Effector memory CD4-positive, alpha-beta T cell (primary cell): ENCODE measurements at places on chromosomes 7 and 10.

- DNase-seq = no peak
These were observed 39.3 kb downstream of the TMEM270 start for GRCh38 chr7:73900286-73900685.

DNA sequence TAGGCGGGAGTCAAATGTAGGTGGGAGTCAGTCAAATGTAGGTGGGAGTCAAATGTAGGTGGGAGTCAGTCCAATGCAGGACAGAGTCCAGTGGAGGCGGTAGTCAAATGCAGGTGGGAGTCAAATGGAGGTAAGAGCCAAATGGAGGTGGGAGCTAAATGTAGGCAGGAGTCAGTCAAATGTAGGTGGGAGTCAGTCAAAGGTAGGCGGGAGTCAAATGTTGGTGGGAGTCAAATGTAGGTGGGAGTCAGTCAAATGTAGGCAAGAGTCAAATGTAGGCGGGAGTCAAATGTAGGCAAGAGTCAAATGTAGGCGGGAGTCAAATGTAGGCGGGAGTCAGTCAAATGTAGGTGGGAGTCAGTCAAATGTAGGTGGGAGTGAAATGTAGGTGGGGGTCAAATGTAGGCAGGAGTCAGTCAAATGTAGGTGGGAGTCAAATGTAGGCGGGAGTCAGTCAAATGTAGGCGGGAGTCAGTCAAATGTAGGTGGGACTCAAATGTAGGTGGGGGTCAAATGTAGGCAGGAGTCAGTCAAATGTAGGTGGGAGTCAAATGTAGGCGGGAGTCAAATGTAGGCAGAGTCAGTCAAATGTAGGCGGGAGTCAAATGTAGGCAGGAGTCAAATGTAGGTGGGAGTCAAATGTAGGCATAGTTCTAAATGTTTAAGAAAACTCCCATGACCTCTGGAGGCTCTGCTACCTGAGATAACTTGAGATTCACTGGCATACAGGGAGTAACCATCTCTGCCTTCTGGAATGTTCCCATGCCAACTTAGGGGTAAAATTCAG is 30.2 kb upstream of the ZFAND2A start:
- DNase-seq = no peak

DNA sequence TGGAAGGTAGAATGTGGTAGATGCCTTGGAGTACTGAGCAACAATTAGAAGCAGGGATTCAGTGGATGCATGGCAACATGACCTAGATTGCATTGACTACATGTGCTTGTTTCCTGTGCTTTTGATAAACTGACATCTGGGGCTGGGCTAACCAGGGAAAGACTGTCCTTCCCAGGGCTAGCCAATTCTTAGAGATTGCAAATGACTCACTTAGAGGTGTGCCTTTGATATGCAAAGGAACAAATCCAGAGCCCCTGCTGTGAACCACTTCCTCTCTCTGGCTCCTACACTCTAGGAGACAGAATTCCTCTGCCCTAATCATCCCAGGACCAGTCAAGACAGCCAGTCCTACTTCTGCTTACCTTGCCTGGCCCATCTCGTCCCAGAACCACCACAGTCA is 651.5 kb downstream of the LRMDA start:
- DNase-seq = no peak

- DNase-seq = no peak
These were observed 51.7 kb downstream of the SMURF1 start for GRCh38 chr7:99092064-99092720.

GRCh38 chr10:81109200-81109752 is 571.6 kb downstream of the SH2D4B start:
- DNase-seq = no peak

DNA sequence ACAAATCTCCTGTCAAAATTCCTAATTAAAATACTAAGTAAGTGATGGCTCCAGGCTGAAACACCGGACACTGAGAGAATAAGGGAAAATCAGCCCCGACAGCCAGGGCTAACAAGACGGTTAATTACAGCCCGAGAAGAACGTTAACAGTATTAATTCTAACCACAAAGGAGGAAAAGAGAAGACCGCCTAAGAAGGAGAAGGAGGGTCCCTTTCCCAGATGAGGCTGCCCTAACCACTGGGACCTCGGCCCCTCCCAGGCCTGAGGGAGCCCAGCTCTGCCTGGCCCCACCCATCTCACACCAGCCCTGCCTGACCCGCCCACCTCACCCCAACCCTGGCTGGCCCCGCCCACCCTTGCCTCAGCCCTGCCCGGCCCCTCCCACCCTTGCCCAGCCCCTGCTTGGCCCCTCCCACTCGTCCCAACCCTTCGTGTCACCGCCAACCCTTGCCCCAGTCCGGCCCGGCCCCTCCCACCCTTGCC is 51.3 kb downstream of the PWWP2B start:
- DNase-seq = peak; percentile 40

DNA sequence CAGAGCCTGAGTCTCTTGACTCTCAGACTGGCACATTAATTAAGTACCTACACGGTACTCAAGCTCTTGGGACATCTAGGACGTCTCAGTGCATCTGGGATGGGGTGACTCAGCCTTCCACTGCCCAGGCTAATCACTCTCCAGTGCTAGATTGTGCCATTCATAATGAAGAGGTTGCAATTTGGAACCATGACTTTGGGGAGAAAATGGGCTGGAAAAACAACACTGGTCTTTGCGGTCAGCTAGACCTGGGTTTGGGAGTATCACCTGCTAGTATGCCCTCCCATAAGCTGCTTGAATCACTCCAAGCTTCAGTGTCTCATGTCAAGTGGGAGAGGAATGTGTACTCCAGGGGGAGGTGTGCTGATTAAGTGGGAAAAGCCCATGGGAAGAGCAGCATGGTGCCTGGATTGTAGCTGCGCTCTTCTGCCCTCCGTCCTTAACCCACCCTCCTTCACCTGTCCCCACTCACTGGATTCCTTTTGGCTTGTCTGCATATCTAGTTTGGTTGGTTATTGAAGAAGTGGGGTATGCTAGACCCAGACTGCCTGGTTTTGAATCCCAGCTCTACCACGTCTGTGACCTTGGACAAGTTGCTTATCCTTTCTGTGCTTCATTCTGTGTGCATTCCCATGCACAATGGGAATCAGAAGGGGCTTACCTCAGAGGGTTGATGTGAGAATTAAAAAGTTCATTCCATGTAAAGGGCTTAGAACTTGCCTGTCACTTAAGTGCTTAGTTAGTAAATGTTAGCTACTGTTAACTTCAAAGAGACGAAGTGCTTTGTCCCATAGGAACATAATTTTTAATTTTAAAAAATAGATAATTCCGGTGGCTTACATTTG is 3.8 kb downstream of the NFE2L3 start:
- no peak for DNase-seq

GRCh38 chr10:124105594-124105993 is 12.2 kb upstream of the CHST15 start:
- DNase-seq = no peak

- no peak for DNase-seq
These were observed 6.6 kb downstream of the VOPP1 start for GRCh38 chr7:55565681-55566080.

DNA sequence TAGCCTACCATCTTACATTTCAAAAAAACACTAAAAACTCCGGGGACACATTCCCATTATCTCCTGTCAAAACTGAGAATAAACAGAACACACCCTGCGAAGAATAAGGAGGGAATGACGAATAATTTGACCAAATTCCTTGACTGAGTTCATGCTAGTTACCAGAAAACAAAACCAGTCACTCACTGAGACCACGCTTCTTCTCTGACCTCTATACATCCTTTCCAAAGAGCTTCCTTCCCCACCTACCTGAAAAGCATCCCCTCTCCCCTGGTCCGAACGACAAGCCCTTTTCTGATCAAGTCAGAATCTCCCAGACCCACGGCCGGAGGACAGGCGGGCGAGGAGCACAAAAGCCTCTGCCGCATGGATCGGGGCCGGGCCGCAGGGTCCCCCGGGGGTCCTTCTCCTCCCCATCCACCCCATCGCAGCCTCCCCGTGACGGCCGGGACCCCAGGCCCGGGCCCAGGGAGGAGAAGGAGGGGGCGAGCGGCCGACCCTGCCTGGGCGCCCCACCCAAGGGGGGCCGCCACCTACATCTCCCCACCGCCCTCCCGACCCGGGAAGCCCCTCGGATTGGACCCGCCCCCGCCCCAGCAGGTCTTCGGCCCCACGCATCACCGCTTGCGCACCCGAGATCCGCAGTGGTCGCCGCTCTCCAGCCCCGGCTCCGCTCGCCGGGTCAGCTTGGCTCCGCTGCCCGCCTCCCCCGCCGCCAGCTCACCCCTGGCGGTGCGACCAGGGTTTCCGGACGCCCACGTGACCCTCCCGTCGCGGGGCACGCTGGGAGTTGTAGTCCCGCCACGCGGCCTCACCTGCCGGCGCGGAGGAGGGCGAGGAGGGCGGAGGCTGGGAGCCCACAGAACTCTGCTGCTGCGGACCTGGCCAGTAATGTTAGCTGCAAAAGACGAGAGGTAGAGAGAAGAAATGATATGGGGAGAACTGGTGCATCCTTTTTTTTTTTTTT is at the start of gene SLC37A3:
Gene SLC37A3, minus strand, starts transcription at position 747 of the 967 bp plus-strand sequence. CDS start 16,004 bp downstream, outside the sequence.
- peak; percentile 72 for DNase-seq

GRCh38 chr7:83738291-83738835 is 89.4 kb upstream of the SEMA3E start:
- no peak for DNase-seq

GRCh38 chr10:571166-571565 is 118.3 kb downstream of the DIP2C start:
- DNase-seq = no peak

DNA sequence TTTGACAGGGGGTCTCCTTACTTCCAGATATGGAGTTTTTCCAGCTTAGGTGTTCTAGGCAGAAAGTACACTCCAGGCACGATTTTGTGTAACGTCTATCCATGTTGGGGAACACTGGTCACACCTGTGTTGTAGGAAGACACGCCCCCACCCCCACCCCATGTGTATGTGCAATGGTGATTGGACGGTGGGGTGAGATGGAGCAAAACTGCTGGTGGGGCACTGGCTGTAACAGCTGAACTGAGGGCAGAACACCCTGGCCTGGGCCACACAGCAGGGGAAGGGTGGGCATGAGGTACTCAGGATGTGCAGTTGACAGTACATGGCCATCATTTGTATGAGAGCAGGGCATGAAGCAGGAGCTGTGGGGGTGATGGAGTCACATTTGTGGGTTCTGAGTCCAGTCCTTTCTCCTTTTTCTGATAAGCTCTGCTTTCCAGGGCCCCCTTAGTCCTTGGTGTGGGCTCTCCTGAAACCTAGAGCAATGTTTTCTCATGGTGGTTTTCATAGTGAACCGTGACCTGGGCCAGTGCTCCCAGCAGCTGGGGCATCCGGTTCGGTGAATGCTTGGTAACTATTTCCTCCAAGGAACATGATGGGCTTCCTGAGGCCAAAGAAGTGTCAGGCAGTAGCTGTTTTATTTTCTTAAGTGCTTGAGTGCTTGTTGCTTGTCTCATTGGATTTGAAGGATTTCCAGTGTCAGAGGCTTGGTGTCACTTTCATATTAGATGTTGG is 63.4 kb upstream of the AQP1 start:
- no peak for DNase-seq

- no peak for DNase-seq
These were observed 3.9 kb downstream of the LRWD1 start for GRCh38 chr7:102468478-102469350.

DNA sequence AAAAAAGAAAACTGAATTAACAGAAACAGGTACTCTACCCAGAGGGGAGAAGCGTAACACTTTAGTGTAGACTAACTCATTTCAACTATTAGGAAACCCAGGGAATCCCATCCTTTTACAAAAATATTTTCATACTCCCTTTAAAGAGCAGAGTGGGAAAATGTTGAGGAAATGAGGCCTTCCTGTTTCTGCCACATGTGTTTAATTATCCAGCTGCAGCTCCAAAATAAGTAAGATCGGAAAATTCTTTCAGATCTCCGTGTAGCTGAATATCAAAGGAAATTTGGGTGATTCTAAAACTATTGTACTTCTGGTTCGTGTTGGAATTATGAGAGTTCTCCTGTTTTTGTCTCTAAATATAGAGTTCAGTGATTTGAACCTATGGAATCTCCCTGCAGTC is 58.0 kb upstream of the CAV2 start:
- no peak for DNase-seq

DNA sequence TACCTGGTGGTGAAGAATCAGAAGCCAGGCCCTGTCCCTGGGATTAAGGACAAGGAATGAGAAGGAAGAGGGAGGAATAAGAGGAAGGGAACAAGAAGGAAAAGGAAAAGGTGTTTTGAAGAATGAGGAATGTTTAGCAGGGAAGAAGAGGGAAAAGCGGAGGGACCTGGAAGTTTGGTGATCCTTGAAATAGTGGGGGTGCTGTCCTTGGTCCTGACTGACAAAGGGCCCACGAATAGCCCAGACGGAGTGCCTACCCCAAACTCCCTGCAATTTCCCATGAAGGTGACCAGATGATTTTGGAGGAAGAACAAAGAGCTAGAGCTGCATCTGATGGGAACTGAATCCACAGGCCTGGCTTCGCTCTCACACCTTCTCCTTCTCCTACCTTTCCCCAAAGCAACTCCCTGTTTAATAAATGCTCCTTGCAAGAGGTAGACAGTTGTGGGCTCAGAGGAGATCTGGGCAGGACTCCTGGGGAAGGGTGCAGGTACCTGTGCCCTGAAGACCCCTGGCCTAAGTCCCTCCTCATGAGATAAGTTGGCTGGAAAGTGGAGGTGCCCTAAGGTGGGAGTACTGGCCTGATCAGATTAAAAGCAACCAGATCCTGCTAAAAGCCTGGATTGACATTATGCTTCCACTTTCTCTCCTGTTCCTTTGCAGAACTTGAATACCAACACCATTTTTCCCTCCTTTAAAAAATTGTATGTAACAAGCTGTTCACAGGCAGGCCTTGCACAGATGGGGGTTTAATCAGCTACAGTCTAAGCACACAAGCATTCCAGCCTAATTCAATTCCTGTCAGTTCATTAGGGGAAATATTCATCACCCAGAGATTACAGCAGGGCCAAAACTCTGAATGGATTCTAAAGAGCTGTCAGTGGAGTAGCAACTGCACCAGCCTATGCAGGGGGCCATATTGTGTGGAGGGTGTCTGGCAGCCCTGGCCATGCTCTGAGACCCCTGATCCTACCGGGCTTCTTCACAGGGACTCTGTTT is 19.4 kb downstream of the KAZALD1 start:
- no peak for DNase-seq

DNA sequence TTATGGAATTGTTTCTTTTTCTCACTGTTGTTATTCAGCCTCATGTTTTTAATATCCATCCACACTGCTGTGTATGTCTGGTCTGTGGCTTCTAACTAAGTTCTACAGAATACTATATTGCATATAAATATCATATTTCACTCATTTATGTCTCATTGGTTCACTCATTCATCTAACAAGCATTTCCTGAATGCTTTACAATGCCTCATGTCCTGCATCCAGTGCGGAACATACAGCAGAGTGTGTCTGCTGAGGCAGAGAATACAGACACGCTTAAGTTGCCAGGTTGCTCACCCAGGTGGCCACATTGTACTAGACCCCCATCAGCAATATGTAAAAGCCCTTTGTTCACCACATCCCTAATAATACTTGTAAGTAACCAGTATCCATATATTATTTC is 111.8 kb upstream of the CNTNAP2 start:
- DNase-seq = no peak

GRCh38 chr7:64883113-64883905 is 19.8 kb upstream of the ZNF273 start:
- no peak for DNase-seq

GRCh38 chr10:97463363-97464132 is 17.6 kb downstream of the ZDHHC16 start:
- no peak for DNase-seq
